Ecto neural progenitor cell (in vitro differentiated cells): ENCODE measurements at places on chromosomes 4 and X.
A peak's percentile ranks its signal among the peaks of the same experiment; 100 is the strongest.

DNA sequence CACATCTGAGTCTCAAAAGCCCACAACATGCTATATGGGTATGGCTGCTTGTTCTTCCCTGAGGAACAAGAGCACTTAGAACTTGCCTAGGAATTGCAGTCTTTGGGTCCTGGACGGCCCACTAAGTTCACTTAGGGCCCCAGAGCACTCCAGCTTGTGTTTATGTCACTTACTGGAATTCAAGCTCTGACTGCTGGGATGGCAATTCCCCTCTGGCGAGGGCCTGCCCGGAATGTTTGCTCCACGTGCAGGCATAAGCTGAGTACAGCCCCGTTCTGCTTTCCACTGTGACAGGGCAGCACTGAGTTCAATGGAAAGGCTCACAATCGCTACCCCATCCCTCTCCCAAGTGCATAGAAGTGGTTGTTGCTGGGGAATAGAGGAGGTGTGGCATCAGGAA, 25.9 kb upstream of the RASSF6 start:
- no peak for DNase-seq

- no peak for DNase-seq
These were observed 26.1 kb downstream of the TKTL2 start for GRCh38 chr4:163447481-163447880.

GRCh38 chr4:110612631-110613269, 10.1 kb downstream of the PITX2 start:
- no peak for DNase-seq

DNA sequence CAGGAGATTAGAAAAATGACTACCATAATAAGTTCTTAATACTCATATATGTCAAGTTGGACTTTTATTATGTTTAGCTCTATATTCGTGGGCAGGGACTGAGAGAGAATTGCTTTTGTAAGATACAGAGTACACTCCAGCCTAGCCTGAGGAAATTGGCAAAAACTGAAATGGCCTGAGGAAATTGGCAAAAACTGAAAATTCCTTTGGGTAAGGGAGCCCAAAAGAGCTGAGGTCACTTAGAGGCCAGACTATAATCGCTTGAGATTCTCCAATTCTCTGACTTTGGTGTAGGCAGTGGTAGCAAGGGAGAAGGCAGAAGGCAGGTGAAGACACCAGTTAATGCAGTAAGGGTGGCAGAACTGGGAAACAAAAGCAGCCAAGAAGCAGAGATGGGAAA, 124.5 kb upstream of the HCCS start:
- no peak for DNase-seq

- no peak for DNase-seq
These were observed 134.9 kb downstream of the SMIM20 start for GRCh38 chr4:26048950-26049349.

DNA sequence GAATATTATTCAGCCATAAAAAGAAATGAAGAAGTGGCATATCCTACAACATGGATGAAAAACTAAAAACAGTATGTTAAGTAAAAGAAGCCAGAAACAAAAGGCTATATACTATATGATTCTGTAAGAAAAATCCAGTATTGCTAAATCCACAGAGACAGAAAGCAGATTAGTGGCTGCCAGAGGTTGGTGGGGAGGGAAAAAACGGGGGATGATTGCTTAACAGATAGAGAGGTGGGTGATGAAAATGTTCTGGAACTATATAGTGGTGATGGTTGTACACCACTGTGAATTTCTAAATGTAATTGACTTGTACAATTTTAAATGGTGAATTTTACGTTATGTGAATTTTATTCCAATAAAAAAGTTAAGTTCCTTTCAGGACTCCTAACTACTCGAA, 157.6 kb upstream of the SH3RF1 start:
- DNase-seq = no peak

DNA sequence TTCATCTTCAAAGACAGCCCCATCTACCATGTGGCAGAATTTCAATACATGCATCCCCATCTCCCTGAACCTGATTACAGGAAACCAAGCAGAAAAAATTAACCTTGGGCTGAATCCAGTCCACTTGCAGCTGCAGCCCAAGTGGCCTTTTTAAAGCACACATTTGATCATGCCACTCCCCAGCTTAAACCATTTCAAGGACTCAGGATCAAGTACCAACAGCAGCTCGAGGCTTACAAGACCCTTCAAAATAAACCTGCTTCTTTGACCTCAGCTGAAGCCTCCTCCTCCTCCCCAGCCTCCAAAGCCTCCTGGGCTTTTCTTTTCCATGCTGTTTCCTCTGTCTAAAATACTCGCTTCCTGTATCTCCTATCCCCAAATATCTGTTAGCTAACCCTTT, 50.7 kb upstream of the KIT start:
- DNase-seq = no peak

DNA sequence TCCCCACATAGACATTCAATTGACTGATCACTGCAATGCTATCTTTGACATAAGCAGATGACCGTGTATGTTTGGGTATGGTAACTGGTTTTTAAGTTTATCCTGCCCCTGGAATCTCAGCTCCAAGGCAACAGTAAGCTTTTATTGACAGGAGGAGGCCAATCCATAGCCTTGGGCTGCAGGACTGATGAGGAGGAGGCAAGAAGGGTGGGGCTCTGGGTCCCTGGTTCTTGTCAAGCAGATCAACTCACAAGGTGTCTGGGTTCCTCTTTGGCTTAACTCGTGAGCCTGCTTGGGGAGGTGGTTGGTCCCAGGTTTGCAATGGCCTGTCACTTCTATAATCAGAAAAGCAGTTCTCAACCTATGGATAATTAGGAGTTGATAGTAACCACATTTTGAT, 113.2 kb upstream of the STX18 start:
- DNase-seq = no peak

- DNase-seq = no peak
These were observed 56.1 kb downstream of the CNGA2 start for GRCh38 chrX:151790481-151791160.

DNA sequence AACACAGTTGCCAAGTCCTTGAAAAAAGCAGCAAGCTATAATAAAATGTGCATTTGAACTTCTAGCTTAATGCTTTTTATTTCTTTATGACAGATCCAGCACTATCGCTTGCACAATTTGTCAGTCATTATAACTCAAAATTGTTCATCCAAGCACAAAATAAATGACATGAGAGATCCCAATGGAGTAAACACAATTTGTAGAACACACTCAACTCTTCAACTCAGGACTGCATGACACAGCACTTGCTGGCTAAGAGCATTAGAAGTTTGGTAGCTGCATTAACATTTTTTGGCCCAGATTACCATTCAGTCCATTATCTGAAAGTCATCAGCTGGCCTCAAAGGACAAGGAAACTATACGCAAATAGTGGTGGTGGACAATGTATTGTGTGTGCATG, 530.1 kb downstream of the INPP4B start:
- no peak for DNase-seq

DNA sequence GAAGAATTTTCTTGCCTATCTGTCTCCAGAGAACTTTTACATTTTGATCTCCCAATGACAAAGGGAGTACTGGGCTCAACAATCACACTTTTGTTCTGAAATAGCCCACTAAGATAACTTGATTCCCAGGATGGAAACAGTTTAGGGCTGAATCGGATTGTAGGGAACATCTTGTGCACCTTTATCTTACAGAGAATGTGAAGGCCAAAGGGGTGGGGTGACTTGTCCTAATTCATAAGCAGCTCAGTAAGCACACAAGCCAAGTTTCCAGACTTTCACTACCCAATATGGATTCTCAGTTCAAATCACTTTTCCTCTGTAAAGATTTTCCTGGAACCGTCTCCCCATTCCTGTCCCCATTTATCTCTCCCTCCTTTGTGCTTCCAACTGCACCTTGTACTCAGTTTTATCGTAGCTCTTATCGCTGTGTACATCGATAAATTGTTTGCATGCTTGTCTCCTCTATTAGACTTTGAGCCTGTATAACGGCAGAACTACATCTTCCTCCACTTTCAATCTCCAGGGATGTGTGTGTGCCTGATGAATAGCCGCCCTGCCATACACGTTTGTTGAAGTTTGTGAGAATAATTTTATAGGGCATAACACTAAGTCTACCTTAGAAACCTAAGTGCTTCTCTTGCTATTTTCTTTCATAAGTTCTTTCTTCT, 77.4 kb downstream of the MBNL3 start:
- DNase-seq = no peak

- DNase-seq = no peak
These were observed 8.5 kb downstream of the COL25A1 start for GRCh38 chr4:109294006-109294405.

- DNase-seq = no peak
These were observed 250.8 kb downstream of the ARHGAP24 start for GRCh38 chr4:85725721-85726170.

GRCh38 chr4:36290641-36291040, 9.2 kb downstream of the DTHD1 start:
- no peak for DNase-seq

DNA sequence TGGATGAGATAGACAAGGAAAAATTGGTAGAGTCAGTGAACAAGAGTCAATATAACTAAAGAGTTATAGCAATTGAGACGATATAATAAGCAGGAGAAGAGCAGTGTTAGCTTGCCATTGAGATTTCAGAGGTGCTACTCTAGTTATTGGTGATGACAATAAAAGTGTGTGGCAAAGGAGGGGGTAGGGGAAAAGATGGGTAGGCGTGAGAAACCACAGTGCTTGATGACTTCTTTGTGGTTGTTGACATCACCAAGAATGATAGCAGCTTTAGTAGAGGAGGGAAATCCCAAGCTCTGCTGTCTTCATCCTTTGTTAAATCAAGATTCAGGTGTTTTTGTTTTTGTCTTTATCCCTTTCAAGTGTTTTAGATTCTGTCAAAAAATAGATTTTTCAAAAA, 179.9 kb upstream of the PPP3CA start:
- no peak for DNase-seq

- DNase-seq = no peak
These were observed 547.0 kb downstream of the STIM2 start for GRCh38 chr4:27407616-27408015.

- DNase-seq = no peak
These were observed 56.0 kb downstream of the GLUD2 start for GRCh38 chrX:121103381-121103780.

- DNase-seq = no peak
These were observed 12.5 kb upstream of the IRAK1 start for GRCh38 chrX:154032160-154032559.

DNA sequence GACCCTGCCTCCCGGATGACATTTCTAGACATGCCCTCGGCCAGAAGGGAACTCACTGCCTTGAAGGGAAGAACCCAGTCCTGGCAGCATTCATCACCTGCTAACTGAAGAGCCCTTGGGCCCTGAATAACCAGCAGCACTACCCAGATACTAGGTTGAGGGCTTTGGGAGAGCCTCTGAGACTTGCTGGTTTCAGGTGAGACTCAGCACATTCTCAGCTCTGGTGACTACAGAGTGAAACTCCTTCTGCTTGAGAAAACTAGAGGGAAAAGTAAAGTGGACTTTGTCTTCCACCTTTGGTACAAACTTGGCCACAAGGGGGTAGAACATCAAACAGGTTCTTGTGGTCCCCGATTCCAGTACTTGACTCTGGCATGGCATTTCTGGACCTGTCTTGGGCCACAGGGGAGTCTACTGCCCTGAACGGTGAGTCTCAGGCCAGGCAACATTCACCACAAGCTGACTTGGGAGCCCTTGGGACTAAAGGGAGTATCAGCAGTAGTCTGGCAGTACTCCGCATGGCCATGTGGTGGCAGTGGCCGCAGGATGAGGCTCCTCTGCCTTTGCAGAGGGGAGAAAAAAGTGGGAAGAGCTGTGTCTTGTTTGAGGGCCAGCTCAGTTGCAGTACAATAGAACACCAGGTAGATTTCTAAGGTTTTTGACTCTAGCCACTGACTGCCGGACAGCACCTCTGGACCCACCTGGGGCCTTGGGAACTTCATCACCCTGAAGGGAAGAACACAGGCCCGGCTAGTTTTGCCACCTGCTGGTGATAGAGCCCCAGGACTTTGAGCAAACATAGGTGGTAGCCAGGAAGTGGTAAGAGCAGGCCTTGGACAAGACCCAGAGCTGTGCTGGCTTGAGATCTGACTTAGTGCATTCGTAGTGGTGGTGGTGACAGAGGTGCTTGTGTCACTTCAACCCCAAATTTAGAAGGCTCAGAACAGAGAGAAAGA, 414.8 kb downstream of the OPHN1 start:
- DNase-seq = peak; percentile 62

DNA sequence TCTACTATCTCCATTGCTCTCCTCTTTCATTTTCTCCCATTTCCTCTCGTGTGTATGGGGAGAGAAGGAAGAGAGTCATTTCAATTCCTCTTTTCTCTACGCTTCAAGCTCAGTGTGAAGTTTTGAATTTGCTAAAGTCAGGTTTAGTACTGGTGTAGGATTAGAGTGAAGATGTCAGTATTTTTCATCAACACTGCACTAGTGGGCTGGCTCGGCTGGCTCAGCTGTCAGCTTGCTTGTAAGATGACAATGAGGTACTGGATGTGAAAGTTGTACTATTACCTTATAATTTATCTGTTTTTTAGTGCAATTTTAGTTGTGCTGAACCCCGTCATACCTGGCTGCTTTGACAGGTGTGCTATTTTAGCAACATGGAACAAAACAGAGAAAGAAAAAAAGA, 2.1 kb upstream of the SH2D1A start:
- no peak for DNase-seq

- DNase-seq = no peak
These were observed 274.3 kb upstream of the IL1RAPL1 start for GRCh38 chrX:28312965-28313364.

DNA sequence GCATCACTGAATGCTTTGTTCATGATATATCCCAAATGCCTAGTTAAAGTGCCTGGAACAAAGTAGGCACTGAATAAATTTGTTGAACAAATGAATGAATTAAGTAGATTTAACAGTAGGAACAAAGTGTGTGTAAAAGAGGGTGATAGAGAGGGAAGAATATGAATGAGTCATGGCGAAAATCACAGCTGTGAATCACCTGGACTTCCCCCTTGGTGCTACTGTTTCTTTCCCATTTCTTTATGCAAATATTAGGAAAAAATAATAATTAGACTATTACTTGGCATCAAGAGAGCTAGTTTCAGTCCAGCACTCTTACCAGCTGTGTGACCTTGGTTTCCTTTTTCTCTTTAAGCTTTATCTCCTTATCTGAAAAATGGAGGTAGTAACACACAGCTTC, 9.2 kb downstream of the SPIN3 start:
- no peak for DNase-seq

- DNase-seq = no peak
These were observed 44.2 kb upstream of the SCRG1 start for GRCh38 chr4:173443121-173443520.

- DNase-seq = no peak
These were observed 109.7 kb upstream of the TET2 start for GRCh38 chr4:105036991-105037390.

- DNase-seq = peak; percentile 53
These were observed at the start of gene NLGN4X for GRCh38 chrX:6228720-6229119. Gene NLGN4X, minus strand, starts transcription at chrX:6228867. Its CDS starts 77,401 bp downstream, at chrX:6151466.

DNA sequence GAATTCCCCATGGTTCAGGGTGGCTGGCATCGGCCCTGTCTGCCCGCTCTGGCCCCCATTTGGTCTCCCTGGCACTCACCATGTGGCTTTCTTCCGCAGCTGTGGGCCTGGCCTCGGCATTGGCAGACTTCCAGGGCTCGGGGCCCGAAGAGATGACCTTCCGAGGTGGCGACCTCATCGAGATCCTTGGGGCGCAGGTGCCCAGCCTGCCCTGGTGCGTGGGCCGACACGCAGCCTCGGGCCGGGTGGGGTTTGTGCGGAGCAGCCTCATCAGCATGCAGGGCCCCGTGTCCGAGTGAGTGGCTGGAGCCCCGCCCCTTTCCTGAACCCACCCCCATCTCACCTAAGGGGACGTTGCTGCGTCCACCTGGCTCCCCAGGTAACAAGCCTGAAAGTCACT, 20.1 kb downstream of the SH3TC1 start:
- DNase-seq = no peak

GRCh38 chr4:84750960-84751283, 168.0 kb downstream of the CDS1 start:
- DNase-seq = no peak

GRCh38 chr4:123838474-123838873, 441.9 kb downstream of the SPRY1 start:
- no peak for DNase-seq
